ENCODE measurements at places on chromosomes 1 and 21.

GRCh38 chr1:228101994-228102790 is 933 bp downstream of the C1orf35 start:
- peak; percentile 66 for DNase-seq

- no peak for DNase-seq
These were observed 39.3 kb downstream of the KIAA1614 start for GRCh38 chr1:180951836-180952656.

DNA sequence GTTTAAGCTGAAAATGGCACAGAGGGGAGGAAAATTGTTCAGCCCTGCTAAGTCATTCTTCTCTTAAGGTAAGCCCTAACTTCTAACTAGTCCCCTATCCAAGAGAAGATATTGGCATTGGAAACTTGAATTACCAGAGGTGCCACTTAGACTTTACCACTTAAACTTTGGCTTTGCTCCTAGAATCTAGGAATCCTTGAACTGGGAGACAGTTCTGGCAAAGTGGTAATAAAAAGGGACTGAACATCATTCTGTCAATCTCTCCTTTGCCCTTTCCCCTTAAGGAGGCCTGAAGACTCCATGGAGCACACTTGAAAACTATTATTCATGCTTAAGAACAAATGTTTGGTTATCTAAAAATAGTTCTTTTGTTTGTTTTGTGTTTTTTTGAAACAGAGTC is 8.4 kb downstream of the ATP1A4 start:
- no peak for DNase-seq

- DNase-seq = no peak
These were observed 56.0 kb downstream of the CD247 start for GRCh38 chr1:167462341-167462740.

DNA sequence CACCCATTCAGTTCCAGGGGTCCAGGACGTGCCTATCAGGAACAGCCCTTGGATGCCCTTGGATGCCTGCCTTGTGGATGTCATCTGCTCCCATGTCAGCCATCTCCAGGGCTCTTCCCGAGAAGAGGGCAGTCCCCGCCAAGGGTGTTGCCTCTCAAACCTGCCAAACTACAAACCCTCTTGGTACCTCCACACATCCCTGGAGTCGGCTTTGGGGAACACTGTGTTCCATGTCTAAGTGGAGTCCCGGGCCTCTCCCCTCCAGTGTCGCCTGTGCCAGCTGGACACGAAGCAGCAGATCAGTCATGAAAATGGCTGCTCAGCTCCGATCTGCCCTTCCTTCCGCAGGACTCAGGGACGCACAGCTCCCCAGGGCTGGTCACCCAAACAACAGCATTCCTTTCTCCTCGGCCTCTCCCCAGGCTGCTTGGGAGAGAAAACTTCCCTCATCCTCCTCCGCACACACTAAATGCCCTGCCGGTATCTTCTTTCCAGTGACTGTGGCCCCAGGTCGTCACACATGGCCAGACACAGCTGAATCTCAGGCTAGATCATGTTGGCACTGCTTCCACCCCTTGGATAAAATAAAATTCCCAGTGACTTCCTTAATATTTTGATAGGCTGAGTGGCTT is 53.4 kb downstream of the GALNT2 start:
- no peak for DNase-seq

GRCh38 chr1:108036796-108037562 is 72.0 kb upstream of the VAV3 start:
- no peak for DNase-seq

DNA sequence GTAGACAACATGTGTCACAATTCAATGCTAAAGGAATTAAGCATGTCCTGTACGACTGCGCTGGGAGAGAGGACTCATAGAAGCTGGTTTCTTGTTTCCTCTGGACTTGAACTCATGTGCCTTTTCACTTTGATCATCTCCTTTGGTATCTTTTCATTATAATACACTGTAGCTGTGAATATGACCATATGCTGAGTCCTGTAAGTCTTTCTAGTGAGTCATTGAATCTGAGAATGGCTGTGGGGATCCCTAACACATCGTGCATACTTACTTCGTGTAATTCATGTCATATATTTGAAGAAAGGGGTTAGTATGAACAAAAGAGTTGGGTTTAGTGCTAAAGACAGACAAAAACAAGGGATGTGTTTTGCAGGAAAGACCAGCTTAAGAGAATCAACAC is 148.1 kb upstream of the RUNX1 start:
- no peak for DNase-seq

GRCh38 chr1:22708777-22709176 is 1.9 kb upstream of the EPHB2 start:
- DNase-seq = no peak

DNA sequence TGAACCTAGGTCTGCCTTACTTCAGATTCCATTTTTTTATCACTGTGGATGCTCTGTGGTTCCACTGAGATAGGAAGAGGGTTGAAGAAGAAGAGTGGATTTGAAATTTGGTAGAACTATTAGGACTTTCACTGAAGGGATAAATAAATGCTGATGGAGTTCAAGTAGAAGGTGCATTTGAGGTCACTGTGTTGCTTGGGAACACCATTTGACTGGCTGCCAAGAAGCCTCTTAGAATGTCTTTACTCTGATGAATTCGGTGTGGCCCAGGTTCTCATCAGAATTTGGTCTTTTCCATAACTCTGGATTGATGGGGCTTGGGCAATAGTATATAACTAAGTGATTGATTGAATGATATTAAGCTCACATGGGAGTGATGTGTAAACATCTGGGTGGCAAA is 11.9 kb downstream of the XPR1 start:
- DNase-seq = no peak

DNA sequence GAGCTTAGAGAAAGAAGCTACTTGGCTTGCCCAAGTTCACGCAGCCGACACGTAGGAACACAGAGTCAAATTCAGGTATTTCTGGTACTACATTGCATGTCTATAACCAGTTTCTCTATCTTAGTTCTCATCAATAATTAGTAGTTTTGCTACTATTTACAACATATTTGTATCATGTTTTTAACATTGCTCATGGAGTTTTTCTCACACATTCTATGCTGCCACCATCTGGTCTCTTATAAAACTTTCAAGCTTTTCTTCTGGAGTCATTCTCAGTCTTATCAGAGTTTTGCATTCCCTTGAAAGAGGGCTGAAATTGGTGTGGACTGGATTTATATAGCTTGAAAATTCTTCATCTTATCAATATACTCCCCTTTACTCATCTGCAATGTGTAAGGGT is 118.8 kb upstream of the PALMD start:
- DNase-seq = no peak

GRCh38 chr21:30717105-30717504 is 1.5 kb downstream of the KRTAP21-3 start:
- no peak for DNase-seq

DNA sequence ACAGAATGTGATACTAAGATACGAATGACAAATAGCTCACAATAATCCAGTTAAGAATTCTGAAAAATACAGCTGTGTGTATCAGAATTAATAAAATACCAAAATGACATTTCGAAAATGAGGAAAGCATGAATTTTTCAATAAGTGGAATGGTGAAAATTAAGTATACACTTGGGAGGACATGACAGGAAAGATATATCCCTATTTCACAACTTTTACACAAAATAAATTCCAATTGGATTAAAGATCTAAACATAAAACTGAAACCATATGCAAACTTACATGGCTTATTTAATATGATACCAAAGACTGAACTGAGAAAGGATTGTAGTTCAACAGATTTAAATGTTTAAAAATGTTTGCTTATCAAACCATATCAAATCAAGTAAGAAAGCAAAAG is 510.4 kb upstream of the ADAMTS5 start:
- DNase-seq = no peak

DNA sequence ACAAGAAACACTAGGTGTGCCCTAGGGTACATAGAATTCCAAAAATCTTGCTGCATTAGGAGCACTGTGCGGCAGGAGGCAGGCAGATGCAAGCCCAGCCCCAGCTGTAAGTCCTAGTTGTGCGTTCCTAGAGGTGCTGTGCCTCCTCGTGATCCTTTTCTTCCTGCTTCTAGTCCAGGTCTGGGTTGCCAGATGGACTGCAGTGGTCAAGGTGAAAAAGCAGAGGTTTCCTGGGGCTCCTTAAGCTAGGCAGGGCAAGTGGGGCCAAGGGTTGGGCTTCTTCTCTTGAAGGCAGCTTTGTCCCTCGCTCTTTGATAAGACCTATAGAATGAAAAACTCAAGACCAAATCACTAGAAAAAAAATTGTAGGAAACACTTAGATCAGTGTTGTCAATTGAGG is 21.6 kb upstream of the SLC45A3 start:
- DNase-seq = no peak

GRCh38 chr1:17559615-17560419 is 20.3 kb downstream of the ARHGEF10L start:
- DNase-seq = no peak

DNA sequence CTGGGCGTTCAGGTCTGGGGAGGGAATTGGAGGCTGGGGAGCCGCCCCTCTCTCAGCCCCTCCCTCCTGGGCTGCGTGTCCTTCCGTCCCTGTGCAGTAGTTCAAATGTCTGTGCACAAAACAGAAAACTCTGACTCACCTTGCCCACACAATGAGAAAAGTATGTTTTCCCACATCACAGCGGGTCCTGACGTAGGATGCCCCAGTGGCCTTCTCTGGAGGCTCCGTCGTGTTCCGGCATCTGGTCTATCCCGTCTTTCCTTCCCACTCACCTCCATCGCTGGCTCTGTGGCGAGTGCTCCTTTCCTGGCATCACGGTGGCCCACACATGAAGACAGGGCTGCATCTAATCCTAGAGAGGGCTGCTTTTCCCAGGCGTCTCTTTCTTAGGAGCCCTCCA is 224.0 kb downstream of the KAZN start:
- no peak for DNase-seq

DNA sequence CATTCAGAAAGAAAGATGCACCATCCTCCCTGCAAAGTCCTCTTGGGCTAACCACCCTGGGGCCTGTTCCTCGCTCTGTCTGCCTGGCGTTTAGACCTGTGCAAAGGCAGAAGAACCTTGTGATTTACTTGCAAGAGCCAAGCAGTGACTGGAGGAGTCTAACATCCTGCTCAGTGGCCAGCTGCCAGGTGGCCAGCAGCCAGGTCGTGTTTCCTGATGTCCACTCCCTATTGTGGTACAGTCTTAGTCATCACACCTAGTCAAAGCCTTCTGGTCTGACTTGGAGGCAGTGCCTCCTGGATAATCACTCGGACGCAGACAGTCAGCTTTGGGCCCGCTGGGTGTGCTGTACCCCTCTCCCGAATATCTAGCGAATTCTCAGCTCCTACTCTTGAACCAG is 118.1 kb downstream of the PGBD5 start:
- DNase-seq = no peak

DNA sequence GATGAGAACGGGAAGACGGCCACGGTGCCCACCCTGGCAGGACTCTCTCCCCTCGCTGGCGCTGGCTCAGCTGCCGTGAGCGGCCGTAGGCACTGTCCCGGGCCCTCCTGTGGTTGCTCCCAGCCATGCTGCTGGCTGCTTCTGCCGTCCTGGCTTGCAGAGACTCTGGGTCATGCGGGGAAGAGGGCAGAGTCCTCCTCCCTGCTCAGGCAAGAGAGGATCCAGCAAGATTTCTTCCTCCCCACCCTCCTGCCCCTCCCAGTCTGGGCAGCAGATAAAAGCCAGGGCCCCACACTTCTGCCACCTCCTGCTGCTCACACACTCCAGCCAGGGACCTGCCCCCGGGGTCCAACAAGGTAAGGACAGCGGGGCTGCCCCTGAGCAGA is 60.1 kb downstream of the AGPAT3 start:
- no peak for DNase-seq

- DNase-seq = no peak
These were observed 114.8 kb downstream of the DNAH14 start for GRCh38 chr1:225044258-225044657.

- DNase-seq = no peak
These were observed 5.3 kb upstream of the EVA1B start for GRCh38 chr1:36328713-36329112.

- no peak for DNase-seq
These were observed 223.4 kb upstream of the DUSP10 start for GRCh38 chr1:221965252-221965651.

GRCh38 chr1:23515905-23516304 is 15.1 kb downstream of the E2F2 start:
- DNase-seq = no peak

- DNase-seq = no peak
These were observed 6.1 kb upstream of the RCSD1 start for GRCh38 chr1:167623951-167624350.

DNA sequence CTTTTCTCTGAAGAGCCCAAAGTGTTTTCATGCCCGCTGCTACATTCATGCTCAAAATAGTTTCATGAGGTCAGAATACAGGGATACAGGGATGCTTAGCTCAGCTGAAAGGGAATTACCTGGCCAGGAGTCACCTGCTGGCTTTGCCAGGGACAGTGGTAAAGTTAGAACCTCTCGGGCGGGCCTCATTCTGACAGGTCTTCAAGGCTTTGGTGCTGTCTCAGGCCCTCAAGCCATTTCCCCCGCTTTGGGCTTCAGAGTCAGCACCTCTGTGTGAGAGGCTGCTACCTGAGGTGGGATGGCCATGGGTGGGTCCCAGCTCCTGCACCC is 5.5 kb downstream of the RASSF5 start:
- DNase-seq = no peak

DNA sequence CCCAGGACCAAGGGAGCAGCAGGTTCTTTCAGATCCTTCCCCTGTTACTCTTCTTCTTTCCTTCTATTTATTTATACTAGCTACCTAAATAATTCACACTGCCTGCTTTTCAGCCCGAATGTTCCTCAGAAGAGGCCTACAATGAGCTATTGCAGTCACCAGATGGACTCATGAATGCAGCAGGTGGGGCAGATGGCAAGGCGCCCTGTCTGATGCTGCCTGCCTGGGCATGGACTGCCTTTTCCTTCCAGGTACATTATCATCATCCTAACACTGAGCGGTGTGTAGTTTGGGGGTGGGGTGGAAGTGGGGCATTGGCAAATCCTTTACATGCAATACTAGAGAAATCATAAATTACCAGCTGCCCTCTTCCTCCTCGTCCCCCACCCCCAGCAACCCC is 17.6 kb downstream of the ESRRG start:
- no peak for DNase-seq

DNA sequence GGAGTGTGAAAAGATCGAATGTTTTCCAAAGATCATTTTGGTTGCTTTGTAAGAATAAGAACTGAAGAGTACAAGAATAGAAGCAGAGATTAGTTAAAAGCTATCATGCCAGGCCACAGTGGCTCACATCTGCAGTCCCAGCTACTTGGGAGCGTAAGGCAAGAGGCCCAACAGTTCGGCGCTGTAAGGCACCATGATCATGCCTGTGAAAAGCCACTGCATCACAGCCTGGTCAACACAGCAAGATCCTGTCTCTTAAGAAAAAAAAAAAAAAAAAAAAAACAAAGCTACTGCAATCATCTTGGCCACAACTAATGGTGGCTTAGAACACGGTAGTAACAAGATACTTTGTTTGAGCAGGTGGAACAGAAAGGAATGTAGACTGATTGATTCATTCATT is 116.2 kb downstream of the EIF4G3 start:
- no peak for DNase-seq

- no peak for DNase-seq
These were observed 108.0 kb upstream of the ZBTB40 start for GRCh38 chr1:22343456-22344328.

DNA sequence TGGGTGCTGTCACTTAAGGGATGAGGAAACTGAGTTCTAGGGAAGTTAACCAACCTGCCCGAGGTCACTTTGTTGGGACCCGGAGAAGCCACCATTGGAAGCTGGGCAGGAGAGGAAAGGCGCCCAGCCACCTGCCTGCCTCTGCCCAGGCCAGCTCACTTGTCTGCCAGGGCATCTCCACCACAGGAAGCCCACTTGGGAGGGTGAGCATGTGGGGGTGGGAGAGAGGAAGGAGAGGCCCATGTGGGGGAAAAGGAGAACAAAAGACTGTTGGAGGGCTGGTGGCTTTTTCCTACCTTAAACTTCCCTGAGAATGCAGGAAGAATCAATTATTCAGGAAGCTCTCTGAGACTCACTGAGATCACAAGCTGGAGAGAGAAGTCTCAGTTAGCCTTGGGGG is 43.8 kb upstream of the SELENON start:
- DNase-seq = no peak
